ENCODE measurements at places on chromosomes 3 and 15.

- no peak for DNase-seq
These were observed 802 bp downstream of the RCN2 start for GRCh38 chr15:76932135-76932966.

GRCh38 chr3:63706321-63707085, 54.0 kb downstream of the SNTN start:
- no peak for DNase-seq

- DNase-seq: no peak
These were observed 100.2 kb upstream of the BOC start for GRCh38 chr3:113111011-113111707.

- no peak for DNase-seq
These were observed 5.5 kb downstream of the ITIH3 start for GRCh38 chr3:52800079-52800478.

DNA sequence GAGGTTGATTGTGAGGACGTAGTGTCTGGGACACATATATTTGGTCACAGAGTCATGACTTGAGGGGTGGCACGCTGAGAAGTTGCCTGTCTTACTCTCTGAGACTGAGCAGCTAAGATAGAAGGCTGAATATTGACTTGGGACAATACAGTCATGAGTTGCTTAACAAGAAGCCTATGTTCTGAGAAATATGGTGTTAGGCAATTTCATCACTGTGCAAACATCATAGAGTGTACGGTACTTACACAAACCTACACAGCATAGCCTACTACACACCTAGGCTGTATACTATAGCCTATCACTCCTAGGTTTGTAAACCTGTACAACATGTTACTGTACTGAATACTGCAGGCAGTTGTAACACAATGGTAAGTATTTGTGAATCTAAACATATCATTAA, 30.3 kb upstream of the SPESP1 start:
- no peak for DNase-seq

GRCh38 chr3:197331131-197331530, 32.7 kb upstream of the DLG1 start:
- peak; percentile 44 for DNase-seq

- no peak for DNase-seq
These were observed 21.0 kb downstream of the BOC start for GRCh38 chr3:113232342-113232741.

DNA sequence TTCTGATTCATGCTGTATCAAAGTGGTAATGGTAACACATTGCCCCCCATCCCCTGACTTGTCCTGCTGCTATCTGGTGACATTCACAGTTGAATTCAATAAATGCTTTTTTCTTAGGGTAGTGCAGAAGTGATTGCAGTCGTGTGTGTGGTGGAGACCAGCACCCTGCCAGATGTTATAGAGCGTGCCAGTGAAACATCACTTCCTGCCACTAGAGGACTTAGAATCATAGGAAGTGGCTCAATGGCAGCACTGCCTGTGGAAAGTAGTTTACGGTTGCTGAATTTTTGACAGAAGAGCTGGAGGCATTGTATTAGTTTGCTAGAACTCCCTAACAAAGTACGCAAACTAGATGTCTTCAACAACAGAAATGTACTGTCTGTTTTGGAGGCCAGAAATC, 37.4 kb upstream of the P2RY12 start:
- DNase-seq: no peak

GRCh38 chr3:190345878-190346277, 23.6 kb upstream of the CLDN1 start:
- no peak for DNase-seq

- DNase-seq: no peak
These were observed 8.9 kb downstream of the DUSP7 start for GRCh38 chr3:52047295-52047960.

- no peak for DNase-seq
These were observed 119.5 kb downstream of the TMCC1 start for GRCh38 chr3:129773691-129774663.

GRCh38 chr15:68352401-68353062, 75.0 kb downstream of the FEM1B start:
- DNase-seq: peak; percentile 65

- no peak for DNase-seq
These were observed 7.9 kb downstream of the RAP2B start for GRCh38 chr3:153169793-153170383.

- DNase-seq: peak; percentile 52
These were observed 363.3 kb downstream of the ULK4 start for GRCh38 chr3:41598402-41599126.

- no peak for DNase-seq
These were observed 24.8 kb downstream of the TMOD2 start for GRCh38 chr15:51775967-51776816.

GRCh38 chr3:85626662-85627061, 667.9 kb downstream of the CADM2 start:
- no peak for DNase-seq

Measured in fibroblast of skin of left biceps (primary cell).